ENCODE measurements at places on chromosomes 7 and 10. TPM values are rescaled to one million over a fixed set of nuclear protein-coding genes. Genes with fewer than 3 reads are reported as not detected.

- no peak for DNase-seq
These were observed 906 bp downstream of the DKK1 start for GRCh38 chr10:52314822-52315552.

DNA sequence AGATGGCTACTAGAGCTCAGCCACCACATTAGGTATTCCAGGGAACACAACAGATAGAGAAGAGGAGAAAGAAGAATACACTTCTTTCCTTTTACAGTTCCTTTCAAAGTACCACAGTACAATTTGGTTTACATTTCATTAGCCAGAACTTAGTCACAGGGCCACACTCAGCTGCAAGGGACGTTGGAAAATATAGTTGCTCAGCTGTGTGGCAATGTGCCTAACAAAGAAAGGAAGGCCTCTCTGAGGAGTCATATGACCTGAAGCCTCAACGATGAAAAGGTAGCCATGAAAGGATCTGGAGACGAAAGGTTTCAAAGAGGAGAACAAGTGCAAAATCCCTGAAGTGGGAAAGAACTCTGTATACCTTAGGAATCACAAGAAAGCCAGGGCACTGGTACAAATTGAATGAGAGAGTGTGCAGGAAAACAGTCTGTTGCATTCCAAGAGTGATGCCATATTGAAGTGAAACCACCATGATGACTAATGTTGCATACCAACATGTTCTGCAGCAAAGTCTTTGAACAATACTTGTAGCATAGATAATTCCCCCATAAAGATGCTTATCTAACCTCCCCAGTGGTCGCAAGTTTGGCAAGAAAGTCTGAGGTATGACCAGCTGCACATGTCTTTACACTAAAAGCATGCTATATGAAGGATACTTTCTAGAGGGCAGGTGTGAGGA, 278.9 kb downstream of the HPSE2 start:
- no peak for DNase-seq

GRCh38 chr10:112389271-112389822, 15.4 kb downstream of the ACSL5 start:
- DNase-seq, result no peak

DNA sequence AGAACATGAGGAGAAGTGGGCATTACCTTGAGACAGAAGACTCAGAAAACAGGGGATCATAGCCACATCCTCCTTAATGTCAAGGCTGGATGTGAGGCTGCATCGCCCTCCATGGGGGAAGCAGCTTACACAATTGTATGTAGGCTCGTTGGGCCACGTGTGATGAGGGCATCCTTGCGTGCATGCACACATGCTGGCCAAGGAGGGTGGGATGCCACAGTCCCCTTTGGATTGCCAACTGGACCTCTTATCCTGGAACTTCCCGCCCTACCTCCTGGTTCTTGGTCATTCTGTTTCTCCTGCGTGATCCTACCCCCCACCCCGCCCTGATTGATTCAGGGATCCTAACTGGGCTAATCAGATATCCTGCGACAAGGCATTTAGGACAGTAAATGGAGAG, 102.0 kb downstream of the PRKAG2 start:
- DNase-seq, result no peak

- DNase-seq, result no peak
These were observed 16.1 kb upstream of the NKX6-2 start for GRCh38 chr10:132802048-132802447.

DNA sequence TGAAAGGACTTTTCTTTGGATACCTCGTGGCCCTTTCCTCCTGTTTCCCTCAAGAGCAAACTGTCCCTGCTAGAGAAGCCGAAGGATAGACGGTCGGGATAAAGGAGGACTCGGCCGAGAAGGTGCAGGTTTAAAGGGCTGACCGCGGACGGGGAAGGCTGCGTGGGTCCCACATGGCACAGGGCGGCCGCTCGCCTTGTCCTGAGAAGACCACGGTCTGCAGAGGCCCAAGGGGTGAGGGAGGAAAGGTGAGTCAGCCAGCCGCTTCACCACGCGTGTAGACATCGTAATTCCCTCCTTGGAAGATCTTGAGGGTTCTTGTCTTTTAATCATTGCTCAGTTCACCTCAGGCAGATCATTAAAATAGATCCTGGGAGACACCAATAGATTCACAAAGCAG, 253.8 kb downstream of the DPP6 start:
- DNase-seq, result no peak

GRCh38 chr7:53001221-53001620, 34.2 kb upstream of the POM121L12 start:
- DNase-seq, result peak; percentile 4

DNA sequence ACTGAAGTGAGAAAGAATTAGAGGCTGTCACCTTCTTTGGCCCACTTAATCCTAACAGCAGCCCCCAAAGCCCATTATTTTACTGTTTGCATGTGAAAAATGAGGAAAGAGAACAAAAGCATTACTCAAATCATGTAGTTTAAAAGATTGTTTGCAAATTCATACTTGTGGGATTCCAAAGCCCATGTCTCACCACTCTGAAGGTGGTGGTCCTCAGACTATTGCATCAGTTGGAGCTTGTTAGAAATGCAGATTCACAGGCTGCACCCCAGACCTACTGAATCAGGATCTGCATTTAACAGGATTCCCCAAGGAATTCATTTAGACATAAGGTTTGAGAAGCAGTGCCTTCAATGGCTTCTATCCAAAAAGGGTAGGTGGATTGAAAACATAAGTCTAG, 93.7 kb upstream of the PDE1C start:
- DNase-seq, result no peak

GRCh38 chr10:17238445-17239291, 10.6 kb downstream of the VIM start:
- no peak for DNase-seq

GRCh38 chr10:48490571-48490940, 114.3 kb downstream of the ARHGAP22 start:
- DNase-seq, result no peak

DNA sequence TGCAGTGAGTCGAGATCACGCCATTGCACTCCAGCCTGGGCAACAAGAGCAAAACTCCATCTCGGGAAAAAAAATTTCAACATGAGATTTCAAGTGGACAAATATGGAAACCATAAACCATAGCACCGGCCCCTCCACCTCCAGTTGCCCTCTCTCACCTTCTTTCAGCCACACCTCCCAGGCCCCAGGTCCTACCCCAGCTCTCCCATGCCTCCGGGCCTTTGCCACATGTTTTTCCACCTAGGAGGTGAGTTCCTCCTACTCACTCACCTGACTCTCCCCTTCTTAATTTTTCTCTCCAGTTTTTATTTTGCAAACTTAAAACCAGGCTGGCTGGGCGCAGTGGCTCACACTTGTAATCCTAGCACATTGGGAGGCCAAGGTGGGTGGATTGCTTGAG, 13.7 kb upstream of the CLDN4 start:
- no peak for DNase-seq

DNA sequence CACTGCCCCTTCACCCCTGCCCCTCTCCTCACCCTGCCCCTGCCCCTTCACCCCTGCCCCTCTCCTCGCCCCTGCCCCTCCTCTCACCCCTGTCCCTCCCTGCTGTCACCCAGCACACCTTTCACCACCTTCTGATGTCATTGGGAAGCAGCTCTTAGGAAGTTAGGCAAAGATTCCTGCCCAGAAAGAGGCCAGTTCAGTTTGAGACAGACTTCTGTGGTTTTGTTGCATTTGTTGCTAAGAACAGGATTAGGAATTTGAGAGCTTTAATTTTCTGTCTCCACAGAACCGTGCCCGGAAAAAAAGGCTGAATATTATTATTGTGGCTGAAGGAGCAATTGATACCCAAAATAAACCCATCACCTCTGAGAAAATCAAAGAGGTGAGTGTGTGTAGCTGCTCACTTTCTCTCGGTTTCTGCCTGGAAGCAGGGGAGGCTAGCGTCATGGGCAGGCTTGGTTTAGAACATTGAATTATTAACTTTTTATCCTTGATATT, 39.6 kb downstream of the PFKP start:
- DNase-seq, result no peak

- DNase-seq, result no peak
These were observed 189.2 kb downstream of the FAM107B start for GRCh38 chr10:14585287-14586193.

GRCh38 chr7:51027106-51027934, 244.6 kb upstream of the GRB10 start:
- no peak for DNase-seq

The SPAM1 gene
- not detected for polyA plus RNA-seq

The SLC26A4 gene
- polyA plus RNA-seq, result 1.6 TPM

The SPDYE2B gene
- polyA plus RNA-seq, result 4.6 TPM
